ENCODE measurements at places on chromosomes 5 and 9. TPM values are rescaled to one million over a fixed set of nuclear protein-coding genes. Genes with fewer than 3 reads are reported as not detected.

GRCh38 chr9:2913026-2913425, 69.1 kb upstream of the PUM3 start:
- no peak for DNase-seq

DNA sequence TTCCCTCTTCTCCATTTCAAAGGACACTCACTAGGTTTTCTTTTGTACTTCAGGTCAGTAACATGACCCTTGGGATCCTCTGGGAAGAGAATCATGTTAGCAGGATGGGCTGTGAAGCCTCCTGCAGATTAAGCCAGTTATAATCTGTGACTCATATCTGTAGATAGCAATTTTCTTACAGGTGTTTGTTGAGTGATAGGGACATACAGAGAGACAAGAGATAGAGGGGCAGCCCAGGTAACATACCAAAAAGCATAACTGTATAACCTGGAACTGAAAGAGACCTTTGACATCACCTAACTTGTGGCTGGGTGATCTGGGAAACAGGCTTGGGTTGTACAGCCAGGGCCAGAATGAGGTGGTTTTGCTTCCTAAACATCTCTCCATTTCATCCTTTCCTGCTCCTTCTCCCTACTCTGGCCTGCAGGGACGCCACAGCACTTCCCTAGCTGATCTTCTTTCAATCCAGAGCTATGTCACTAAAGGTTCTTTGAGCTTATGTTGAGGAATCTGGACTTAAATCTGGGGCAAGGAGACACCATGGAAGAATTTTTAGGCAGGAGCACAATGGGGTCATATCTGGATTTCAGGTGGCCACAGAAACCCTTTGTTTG, 21.0 kb upstream of the PPARGC1B start:
- no peak for DNase-seq

GRCh38 chr5:44833249-44833648, 24.5 kb downstream of the MRPS30 start:
- no peak for DNase-seq

The SH3RF2 gene
- 3.0 TPM for total RNA-seq

The VLDLR gene
- 7.8 TPM for total RNA-seq

DNA sequence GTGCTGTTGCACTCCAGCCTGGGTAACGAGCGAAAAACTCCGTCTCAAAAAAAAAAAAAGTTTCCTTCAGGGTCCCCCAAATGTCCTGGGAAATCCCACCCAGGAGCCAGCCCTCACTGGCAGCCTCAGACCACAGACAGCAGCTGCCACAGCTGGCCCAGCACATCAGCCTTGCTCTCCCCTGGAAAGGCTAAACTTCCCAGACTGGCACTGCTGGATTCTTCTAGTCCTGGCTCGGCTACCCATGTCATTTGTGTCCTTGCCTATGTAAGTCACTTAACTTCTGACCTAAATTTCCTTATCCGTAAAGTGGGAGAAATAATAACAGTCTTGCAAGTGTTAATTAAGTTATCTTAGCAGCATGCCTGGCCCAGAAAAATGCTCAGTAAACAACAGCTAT, 8.6 kb upstream of the PRRC2B start:
- DNase-seq = no peak

- DNase-seq = no peak
These were observed 1641.5 kb upstream of the C9orf72 start for GRCh38 chr9:29214690-29215253.

- no peak for DNase-seq
These were observed 119.1 kb downstream of the ENC1 start for GRCh38 chr5:74521401-74521800.

The CDC20B gene
- total RNA-seq = not detected

All from H4 (cell line).